ENCODE measurements at places on chromosomes 1 and 21.

- DNase-seq = no peak
These were observed 24.7 kb downstream of the TENT5C start for GRCh38 chr1:117630423-117630998.

GRCh38 chr1:205342986-205343385, 13.7 kb downstream of the KLHDC8A start:
- no peak for DNase-seq

GRCh38 chr1:19086176-19086875, 123.7 kb downstream of the UBR4 start:
- no peak for DNase-seq

- DNase-seq = no peak
These were observed 522.5 kb downstream of the PTBP2 start for GRCh38 chr1:97243973-97244560.

DNA sequence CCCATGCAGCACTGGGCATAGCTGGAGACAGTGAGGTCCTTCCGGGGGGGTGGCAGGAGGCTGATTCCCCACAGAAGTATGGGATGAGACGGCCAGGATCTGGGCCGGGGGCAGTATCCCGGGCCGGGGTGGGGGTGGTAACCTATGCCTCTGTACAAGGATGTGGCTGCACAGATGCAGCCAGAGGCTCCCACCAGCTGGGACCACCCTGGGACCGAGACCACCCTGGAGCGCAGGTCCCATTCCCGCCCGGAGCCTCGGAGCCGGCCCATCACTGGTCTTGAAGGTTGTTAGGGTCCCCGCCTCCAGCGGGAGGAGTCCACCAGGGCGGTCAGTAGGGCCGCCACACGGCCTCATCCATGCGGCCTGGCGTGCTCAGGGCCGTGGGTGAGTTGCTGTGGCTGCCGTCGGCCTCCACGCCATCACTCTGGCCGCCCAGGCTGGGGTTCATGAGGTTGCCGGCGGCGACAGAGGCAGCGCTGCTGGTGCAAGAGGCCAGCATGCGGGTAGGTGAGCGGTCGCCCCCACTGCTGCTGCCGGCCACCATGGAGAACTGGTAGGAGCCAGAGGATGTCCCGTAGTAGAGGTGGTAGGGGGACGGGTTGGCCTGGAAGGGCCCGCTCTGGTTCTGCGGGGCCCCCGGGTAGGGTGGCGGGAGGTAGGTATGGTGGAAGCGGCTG, 28.1 kb downstream of the RUNX3 start:
- DNase-seq = no peak

- DNase-seq = no peak
These were observed 496 bp downstream of the VPS45 start for GRCh38 chr1:150068109-150068435.

DNA sequence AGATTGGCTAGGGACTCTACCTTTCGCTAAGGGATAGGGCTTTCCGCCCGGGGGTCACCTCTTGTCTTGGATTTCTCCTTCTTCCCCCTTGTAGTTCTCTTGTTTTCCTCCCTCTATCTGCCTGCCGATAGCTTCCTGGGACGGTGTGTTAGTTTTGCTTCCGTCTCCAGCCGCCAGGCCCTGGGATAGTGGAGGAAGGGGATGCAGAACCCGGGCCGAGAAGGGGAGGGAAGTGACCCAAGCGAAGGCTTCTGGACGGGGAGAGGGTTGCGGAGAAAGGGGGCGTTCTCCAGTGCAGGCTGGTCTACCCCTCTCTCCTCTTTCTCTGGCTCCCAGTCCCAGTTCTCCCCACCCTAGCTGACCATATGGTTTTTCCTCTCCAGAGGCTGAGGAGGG, 871 bp downstream of the TUFT1 start:
- DNase-seq = no peak

DNA sequence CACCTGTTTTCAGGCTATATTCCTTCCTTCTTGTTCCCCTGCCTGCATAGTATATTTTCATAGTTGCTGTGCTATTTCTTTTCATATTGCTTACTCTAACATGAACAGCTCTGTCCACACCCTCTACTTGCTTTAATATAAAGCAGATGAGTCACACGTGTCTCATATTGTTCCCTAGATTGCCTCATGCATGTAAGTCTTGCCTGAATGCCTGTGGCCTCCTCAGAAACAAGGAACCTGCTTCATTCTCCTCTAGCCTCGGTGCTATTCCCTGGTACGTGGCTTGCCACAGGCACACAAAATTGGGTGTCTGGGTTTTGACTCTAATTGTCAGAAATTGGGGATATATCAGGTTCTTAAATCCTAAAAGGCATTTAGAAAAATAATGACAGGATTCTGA, 16.5 kb upstream of the PKP1 start:
- no peak for DNase-seq

- no peak for DNase-seq
These were observed 82.6 kb downstream of the EVA1C start for GRCh38 chr21:32494934-32495709.

GRCh38 chr21:30793581-30794314, 19.3 kb downstream of the KRTAP8-1 start:
- DNase-seq = no peak

DNA sequence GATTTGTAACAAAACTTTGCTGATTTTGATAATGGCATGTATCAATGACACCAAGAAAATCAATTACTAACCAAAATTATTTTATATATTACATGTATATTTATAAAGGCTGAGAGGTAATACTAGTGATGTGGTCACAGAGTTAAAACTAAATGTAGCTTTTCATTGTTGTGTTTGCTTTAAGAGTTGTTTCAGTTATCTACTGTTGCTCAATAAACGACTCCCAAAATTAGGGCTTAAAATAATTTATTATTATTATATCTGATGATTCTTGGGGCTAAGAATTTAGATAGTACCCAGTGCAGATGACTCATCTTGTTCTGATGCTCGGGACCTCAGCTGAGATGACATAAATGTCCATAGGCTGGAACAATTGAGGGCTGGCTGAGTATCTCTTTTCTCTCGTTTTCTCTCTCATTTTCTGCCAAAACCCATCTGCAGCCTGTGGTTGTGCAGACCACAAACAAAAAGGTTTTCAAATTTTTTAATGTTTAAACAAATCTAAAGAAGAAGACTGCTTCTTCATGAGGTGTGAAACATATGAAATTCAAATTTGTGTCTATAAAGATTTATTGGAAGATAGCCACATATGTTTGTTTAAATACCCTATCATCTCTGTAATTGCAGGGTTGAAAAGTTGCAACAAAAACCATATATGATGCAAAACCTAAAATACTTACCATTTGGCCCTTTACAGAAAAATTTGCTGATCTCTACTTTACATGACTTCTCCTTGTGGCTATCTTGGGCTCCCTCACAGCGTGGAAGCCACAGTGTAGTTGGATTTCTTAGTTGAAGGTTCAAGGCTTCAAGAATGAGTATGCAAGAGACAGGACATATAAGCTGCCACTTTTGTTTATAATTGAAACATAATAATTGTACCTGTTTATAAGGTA, 14.8 kb upstream of the PTPRC start:
- no peak for DNase-seq

DNA sequence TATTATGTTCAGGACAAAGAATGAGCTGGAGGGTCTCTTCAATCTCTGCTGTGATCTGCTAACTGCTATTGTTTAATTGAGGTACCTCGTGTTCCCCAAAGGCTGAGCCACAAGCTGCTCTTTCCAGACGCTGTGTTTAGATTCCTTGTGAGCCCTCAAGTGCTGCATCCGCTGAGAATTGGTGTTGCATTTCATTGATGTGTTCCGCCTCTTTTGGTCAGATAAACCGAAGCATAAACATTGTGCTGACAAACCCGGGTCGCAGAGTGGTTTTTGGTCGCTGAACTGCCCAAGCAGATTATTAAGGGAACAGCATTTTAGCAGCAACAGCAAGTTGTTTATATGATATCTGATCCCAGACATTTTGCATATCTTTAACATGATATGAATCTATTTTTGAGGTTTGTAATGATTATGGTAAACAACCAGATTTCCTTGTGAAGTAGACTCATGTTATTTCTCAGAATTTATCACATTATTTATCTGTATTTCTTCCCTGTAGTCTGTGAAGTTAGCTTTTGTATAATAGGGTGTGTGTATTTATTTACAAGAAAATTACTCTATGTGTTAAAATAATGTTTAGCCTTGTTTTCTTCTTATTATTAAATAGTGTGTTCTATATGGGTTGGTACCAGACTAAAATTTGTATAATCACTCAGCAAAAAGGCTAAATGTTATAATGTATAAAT, 217.2 kb upstream of the C1orf105 start:
- no peak for DNase-seq

- DNase-seq = no peak
These were observed 104.8 kb downstream of the RERE start for GRCh38 chr1:8712413-8713231.

GRCh38 chr21:37071561-37072273, 1.2 kb downstream of the PIGP start:
- DNase-seq = no peak

DNA sequence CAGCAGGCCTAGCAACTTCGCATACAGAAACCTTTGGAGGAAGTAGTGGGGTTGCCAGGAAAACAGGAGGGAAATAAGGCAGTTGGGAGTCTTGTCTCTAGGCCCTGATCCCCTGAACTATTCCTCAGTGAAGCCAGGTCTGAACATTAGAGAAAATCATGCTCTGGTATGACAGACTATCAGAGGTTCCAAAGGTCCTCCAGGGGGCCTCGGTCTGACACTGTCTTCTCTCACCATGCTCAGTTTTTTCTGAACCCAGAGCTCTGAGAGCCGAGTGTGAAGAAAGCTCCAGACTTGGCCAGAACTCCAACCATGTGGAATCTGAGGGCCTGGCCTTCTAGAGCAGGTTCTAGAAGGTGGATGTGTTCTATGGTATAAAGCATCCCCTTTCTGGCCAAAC, 4.0 kb downstream of the TOMM40L start:
- DNase-seq = no peak

DNA sequence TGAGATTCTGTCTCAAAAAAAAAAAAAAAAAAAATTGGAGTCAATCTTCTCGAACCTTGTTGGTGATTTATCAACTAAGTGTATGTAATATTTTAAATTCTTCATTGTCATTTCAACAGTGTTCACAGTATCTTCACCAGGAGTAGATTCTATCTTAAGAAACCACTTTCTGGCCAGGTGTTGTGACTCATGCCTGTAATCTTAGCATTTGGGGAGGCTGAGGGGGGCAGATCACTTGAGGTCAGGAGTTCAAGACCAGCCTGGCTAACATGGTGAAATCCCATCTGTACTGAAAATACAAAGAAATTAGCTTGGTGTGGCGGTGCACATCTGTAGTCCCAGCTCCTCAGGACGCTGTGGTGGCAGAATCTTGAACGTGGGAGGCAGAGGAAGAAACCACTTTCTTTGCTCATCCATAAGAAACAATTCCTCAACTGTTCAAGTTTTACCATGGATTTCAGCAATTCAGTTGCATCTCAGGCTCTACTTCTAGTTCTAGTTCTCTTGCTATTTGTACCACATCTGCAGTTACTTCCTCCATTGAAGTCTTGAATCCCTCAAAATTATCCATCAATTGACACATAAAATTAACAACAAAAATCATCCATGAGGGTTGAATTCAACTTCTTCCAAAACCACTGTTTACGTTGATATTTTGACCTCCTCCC, 30.4 kb upstream of the EYA3 start:
- no peak for DNase-seq

DNA sequence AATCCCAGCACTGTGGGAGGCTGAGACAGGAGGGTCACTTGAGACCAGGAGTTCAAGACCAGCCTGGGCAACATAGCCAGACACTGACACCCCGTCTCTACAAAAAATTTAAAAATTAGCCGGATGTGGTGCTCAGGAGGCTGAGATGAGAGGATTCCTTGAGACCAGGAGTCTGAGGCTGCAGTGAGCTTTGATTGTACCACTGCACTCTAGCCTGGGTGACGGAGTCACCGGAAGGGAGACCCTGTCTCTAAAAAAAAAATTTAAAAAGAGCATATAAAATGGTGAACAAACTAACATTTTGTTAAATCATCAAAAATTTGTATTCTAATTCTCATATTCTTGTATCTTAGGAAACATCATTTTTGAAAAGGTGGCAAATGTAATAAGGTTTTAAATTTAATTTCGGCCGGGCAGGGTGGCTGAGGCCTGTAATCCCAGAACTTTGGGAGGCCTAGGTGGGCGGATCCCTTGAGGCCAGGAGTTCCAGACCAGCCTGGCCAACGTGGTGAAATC, 27.1 kb downstream of the MAB21L3 start:
- DNase-seq = no peak

DNA sequence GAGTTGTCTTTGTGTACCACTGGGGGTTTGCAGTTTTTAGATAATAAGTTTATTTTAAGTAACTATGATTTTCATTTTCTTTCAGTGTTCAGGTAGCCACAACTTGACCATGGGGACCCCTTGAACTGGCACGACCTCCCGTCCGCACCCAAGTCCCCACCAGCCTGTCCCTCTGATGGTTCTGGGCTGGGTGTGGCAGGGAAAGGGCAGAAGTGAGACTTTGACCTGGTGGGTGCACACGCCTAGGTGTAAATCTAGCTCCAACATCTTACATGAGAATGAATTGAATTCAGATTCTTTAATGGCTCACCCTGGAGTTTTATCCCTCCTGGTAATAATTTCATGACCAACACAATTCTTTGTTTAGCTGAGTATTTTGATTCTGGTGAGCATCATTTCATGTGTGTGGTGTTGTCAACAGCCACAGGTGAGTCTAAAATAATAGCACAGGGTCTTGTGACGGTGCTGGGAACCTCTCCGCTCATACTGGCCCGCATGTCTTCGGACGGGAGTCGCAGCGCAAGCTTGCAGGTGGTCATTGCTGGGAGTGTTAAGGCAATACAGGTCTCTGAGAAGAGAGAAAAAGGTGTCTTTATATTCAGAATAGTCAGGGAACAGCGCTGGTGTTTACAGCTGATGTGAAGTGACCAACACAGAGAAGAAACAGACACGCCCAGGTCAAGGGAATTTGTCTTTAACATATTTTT, 50.8 kb upstream of the POFUT2 start:
- DNase-seq = no peak

- no peak for DNase-seq
These were observed 71.4 kb upstream of the ZNF326 start for GRCh38 chr1:89923517-89923916.

GRCh38 chr1:203168256-203168786, 7.3 kb downstream of the MYBPH start:
- no peak for DNase-seq

DNA sequence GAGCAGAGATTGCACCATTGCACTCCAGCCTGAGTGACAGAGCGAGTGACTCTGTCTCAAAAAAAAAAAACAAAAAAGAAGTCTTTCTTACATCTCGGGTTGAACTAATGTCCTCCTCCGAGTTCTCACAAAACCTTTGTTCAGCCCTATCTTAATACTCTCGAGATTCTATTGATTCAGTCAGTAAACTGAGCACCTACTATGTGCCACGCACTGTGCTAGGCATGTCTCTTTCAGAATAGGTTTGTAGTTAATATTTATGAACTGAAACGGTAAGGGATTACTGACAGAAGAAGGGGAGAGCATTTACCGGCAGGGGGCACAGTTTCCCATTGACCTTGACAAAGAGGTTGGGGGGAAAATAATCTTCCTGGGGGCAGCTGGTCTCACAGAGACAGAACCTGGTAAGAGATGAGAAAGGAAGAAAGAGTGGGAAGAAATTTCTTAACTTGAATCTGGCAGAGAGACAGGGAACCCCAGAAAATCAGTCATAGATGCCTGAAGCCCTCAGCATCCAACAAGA, 3.4 kb downstream of the PIAS3 start:
- DNase-seq = no peak

- DNase-seq = no peak
These were observed 57.6 kb downstream of the OLFML2B start for GRCh38 chr1:161966067-161966466.

GRCh38 chr1:31855038-31855845, 39.4 kb upstream of the SPOCD1 start:
- no peak for DNase-seq

Data from effector memory CD4-positive, alpha-beta T cell (primary cell).